DND-41 (cell line): ENCODE measurements at places on chromosomes 3 and 15.
A peak's percentile ranks its signal among the peaks of the same experiment; 100 is the strongest.

DNA sequence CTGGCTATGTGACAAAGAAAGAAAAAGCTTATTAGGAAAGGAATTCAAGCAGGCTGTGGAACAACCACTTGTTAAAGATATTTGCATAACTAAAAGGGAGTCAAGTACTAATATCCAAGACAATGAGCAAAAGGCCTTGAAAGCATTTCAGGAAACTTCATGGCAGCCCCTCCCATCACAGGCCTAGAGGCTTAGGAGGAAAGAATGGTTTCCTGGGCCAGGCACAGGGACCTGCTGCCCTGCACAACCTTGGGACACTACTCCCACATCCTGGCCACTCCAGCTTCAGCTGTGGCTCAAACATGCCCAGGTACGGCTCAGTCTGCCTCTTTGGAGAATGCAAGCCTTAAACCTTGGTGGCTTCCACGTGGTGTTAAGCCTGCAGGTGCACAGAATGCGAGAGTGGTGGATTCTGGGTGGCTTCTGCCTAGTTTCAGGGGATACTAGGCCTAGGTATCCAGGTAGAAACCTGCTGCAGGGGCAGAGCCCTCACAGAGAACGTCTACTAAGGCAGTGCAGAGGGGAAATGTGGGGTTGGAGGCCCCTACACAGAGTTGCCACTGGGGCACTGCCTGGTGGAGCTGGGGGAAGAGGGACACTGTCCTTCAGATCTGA, 121.6 kb downstream of the OPA1 start:
- DNase-seq = no peak

DNA sequence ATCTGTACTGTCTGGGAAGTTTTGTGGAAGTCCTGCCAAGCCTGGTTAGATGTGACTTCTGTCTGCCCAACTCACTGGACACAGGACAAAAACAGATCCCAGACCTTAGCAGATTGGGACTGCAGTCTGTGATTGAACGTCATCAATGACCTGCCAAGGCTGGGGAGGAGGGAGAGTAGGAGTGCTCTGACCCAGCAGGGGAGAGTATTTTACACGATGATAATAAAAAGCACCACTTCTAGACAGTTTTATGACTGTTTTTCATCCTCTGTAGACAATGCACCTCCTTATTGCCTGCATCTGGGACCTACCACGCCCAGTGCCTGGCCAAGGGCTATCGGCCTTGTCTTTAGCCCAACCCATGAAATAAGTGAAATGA, 102.3 kb upstream of the NR2E3 start:
- no peak for DNase-seq

- DNase-seq = peak; percentile 41
Observed at GRCh38 chr15:21260966-21261395, 179.3 kb downstream of the POTEB3 start.

DNA sequence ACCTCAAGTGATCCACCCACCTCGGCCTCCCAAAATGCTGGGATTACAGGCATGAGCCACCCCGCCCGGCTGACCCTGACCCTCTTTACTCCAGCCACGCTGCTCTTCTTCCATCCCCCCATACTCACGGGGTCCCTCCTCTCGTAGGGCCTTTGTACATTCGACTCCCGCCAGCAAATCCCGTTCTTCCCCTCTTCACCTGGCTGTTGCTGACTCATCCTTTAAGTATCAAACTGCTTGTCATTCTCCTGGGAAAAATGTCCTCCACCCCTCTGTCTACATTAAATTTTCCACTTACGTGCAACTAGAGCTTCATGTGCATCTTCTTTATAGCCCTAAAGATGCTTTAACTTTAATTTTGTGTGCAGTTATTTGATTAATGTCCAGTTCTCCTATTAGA, 203.1 kb downstream of the OPA1 start:
- no peak for DNase-seq

- no peak for DNase-seq
Observed at GRCh38 chr15:59388670-59389069, 16.0 kb upstream of the MYO1E start.

DNA sequence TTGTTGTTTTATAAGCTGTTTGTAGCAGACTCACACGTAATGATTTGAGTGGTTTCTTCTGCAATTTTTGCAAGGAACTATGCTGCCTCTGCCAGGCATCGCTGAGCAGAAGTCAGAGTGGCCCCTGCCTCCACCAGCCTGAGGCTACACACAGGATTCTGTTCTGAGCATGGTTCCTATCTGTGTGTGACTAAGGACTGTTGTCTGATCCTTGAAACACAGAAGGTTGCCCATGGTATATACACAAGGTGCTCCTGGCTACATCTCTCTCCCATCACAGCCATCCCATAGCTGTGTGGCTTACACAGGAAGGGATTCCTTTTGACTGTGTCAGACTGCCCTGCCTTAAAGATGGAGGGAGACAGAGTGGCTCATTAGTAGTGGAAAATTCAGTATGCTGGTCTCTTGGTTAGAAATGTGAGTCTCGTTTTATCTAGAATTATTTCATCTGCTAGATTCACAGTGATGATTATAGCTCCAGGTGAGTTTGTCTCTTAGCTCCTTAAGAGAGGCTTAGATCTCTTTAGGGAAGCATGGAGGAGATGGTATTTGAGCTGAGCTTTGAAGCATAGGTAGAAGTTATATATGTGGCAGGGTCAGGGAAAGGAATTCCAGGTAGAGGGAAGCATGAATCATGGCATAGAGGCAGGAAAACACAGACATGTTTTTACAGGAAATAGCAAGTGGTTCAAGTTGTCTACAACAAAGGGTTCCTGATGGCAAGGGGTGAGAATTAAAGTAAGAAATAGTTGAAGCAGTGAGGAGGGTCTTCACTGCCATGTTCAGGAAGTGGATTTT, 37.5 kb downstream of the SNAPC5 start:
- DNase-seq = no peak

DNA sequence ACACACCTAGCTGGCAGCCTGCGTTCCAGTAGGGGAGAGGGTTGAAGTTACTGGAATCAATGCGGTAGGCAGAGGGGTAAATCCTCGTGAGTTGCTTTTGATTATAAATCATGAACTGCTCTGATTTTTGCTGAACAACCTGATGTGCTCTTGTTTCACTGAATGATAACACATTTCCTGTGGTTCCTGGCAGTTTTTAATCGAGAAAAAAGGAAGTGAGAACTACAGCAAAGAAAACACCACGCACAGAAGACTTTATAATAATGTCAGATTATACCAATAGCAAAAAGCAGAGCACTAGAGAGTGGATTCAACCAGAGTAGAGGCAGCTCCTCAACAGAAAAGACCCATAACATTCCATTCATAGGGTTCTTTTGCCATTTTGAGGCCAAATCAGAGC, 200.8 kb upstream of the STRIT1 start:
- DNase-seq = no peak

- DNase-seq = no peak
Observed at GRCh38 chr3:133459400-133459799, 59.5 kb downstream of the BFSP2 start.
